Astrocyte of the spinal cord (primary cell): ENCODE measurements at places on chromosomes 2 and 18.

GRCh38 chr2:218032336-218033171 is 29.8 kb upstream of the TNS1 start:
- DNase-seq: no peak

- DNase-seq: no peak
Measured at GRCh38 chr2:212640428-212640827, 101.8 kb upstream of the ERBB4 start.

- no peak for DNase-seq
Measured at GRCh38 chr2:118121986-118122524, 33.8 kb downstream of the INSIG2 start.

DNA sequence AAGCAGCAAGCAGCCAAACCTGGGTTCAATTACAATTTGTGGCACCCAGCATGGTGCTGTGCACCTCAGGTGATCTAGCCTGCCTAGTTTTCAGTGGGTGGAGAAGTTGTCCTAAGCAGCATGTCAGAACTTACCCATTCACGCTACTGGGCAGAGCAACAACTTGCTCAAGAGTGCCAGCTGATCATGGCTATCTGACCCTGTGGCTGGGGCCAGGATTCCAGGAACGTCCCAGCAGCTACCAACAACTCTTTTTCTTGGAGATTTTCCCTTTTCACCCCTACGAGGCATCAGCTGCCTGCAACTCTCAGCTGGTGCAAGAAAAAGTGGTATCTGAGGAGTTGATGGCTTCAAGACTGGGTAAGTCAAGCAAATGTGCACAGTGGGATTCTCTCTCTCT is 83.5 kb downstream of the SH3YL1 start:
- DNase-seq: no peak

DNA sequence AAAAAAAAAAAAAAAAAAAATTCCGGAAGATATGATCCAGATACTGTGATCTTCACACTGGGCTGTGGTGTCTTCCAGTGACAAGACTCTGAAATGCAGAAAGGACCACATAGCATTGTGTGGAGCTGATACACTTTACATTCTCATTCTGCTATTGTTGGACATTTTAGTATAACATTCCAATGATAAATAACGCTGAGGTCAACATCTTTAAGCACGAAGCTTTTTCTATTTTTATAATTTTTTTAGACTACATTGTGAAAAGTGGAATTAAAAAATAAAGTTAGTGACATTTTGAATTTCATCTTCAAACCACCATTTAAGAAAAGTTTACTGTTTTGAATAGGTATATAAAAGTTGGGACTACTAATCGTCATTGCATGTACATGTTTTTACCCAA is 62.7 kb downstream of the CDCA7 start:
- no peak for DNase-seq

DNA sequence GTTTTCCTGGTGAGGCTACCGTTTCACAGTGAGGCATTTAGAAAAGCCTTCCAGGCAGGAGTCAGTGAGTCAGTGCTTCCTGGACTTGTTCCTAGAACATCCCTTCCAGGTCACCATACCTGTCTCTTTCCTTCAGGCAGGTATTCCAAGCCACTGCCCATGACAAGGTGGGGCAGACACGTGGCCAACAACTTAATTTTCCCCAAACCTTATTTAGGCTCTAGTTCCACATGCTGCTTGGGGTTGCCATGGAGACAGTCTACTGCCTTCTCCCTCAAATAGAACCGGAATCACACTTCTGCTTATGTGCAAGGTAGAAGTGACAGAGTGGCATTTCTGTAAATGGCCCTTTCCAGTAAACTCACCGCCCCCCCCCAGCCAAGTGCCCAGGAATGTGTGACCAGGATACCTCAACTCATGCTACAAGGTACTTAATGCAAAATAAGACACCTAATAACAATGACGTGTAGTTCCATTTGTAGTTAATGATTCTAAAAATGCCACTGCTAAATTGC is 258.3 kb downstream of the PRKCE start:
- peak; percentile 27 for DNase-seq

DNA sequence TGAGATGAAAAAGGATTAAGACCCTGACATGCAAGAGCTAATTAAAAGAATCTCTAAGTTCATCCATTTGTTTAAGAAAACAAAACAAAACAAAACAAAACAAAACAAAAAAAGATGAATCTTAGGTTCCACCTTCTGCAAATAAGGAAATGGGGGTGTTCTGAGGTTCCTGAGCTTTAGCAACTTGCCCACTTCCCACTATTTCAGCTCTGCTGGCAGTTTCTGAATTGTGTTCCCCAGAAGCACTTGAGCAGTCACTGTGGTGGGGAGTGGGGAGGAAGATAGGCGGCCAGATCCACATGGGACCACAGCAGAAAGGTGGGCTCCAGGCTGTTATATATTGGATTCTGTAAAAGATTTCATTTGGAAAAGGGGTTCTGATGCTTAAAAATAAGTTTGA is 20.3 kb downstream of the INO80C start:
- DNase-seq: no peak

DNA sequence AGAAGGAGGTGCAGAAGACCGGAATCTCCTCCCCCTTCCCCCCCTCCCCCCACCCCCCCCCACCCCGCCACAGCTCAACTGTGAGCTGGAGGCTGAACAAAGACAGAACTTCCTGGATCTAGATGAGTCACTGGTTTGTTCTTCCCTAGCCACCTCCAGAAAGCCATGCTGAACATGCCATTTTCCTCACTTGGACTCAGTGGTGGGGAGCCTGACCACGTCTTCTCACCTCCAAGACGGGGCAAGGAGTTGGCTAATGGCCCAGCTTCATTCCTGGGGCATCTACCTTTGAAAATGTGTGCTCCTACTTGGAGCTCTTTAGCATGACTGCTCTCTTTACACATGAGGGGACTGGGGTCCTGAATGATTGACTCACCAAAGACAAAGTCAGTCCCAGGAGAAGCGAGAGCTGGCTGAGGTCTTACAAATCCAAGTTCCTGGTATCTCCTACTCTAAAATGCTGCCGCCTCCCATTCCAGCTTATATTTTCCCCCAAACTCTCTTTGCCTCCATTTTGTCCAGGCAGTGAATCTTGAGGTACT is 22.6 kb upstream of the FZD5 start:
- peak; percentile 75 for DNase-seq

DNA sequence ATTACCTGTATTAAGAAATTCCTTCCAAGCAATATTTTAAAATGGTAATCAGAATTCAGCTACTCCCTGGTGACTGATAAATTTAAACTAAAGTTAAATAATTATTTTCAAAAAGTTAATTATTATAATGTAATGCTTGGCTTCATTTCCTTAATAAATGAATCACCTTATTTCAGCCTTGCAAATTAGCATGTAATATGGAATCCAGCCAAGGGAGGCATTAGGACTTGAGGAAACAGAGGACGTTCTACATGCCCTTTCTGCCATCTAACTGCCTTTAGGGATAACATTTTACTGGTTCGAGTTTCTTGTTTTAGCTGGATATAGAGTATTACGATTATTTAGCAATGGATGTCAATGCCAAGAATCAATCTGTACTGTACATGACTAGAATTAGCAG is 636.3 kb downstream of the TSN start:
- no peak for DNase-seq

DNA sequence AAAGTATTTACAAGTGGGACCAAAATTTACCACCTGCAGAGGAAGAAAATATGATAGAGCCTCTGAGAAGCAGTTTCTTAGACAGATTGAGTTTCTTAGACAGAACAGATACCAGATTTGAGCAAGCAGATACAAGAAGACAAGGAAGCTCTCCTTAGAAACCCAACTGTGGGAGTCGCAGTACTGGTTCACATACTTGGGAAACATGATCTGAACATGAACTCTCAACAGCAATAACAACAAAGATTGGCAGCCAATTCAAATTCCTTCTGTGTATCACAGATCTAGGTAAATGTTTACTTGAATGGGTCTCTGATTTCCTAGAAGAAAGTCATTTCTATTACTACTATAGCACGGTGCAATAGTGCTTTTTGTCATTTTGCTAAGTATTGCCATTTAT is 82.1 kb downstream of the OLA1 start:
- no peak for DNase-seq

DNA sequence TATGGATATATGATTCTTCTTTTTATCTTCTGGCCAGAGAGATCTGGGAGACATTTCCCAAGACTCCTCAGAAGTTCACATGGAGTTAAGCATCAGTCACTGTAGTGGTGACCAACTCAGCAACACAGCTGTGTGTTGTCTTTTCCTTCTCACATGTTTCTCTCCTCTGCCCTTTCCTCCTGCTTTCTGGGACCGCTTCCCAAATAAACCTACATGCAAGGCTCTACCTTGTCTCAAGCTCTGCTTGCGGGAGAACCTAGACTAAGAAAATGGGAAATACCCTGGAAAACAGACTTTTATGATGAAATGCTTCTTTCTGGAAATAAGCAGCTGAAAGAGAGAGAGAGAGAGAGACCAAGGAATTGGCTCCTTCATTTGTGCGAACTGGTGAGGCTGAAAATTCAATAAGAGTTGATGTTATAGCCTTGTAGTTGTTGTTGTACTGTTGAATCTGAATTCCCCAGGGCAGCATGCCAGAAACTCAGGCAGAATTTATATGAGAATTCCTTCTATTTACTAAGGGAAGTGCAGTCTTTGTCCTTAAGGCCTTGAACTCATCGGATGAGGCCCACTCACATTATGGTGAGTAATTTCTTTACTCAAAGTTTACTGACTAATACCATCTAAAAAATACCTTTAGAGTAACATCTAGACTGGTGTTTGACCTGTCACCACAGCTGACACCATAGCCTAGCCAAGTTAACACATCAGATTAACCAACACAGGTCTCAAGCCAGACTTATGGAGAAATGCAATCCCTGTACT is 22.7 kb upstream of the DSC1 start:
- DNase-seq: peak; percentile 15

GRCh38 chr2:177885828-177886466 is 186.6 kb downstream of the PDE11A start:
- DNase-seq: no peak

DNA sequence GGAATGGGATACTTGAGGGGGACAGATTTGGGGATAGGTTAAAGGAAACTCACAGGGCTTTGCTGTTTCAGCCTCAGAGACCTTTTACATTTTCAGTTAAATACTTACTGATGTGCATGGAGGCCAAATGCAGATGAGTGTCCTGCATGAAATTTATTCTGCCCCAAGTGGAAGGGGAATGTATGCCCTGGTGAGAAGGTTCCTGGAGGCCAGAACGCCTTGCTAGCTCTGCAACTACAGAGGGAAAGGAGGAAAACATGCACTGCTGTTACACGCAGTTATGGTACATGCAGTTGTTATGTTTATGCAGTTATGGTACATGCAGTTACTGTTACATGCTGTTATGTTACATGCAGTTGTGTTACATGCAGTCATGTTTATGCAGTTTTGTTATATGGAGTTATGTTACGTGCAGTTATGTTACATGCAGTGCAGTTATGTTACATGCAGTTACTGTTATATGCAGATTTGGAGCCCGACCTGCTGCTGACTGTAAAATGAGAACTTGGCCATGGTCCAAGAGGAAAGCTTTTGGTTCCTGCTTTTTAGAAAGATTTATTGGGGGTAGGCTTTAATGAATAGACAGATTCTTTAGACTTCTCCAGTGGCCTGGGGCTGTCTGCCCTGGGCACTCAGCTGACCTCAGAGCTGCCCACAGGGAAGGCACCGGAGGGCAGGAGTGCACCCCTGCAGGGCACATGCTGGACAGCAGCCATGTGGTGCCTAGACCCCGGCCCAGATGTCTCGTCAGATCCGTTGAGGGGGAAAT is 84.1 kb downstream of the LDLRAD4 start:
- no peak for DNase-seq

DNA sequence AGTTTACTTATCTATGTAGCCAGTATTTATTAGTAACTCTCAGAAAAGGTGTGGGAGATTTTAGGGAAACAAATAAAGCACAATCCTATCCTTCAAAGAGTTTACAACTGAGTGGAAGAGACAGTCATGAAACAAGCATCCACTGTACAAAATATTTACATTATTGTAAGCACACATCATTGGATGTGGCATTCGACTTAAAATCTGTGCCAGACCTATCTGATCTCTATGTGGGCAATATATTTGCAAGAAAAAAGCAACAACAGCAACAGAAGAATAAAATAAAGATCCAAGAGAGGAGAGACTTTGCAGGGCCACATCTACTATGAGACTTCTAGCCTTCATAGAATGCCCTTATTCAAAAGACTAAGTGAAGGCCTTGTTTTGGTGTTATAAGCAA is 882.1 kb upstream of the PIK3C3 start:
- no peak for DNase-seq

GRCh38 chr2:98514879-98515249 is 70.2 kb downstream of the INPP4A start:
- DNase-seq: no peak

GRCh38 chr2:168212866-168213265 is 34.5 kb downstream of the STK39 start:
- no peak for DNase-seq

GRCh38 chr2:40841856-40842255 is 390.0 kb upstream of the SLC8A1 start:
- DNase-seq: no peak

DNA sequence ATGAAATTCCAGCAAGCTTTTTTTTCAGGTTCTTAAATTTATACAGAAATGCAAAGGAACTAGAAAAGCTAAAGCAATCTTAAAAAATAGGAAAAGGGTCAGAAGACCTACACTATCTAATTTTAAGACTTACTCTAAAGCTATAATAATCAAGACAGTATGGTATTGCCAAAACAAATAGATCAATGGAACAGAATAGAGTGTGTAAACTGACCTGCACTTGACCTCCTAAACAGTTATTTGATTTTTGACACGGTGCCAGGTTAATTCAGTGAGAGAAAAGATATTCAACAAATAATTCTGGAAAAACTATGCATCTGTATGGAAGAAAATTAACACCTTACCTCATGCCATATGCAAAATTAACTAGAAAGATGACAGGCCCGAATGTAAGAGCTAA is 73.6 kb downstream of the OLA1 start:
- DNase-seq: no peak

- peak; percentile 61 for DNase-seq
Measured at GRCh38 chr18:61991201-61991600, 98.4 kb upstream of the RNF152 start.

DNA sequence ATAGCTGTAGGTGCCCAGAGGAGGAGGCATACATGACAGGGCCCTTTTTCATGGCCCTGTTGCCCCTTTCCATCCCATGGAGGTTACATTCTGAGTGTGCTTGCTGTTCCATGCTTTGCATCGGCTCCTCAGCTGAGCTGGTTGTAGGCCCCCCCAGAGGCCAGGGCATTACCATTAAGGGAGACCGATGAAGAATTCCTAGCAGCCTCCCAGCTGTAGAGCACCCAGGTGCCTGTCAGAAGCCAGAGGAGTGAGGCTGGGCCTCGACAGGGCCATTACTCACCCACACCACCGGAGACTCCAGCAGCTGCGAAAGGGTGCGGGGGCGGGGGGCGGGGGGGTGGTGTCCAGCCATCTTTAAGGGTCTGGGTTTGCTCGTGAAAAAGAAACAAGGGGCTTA is 72.2 kb downstream of the GALNT14 start:
- DNase-seq: no peak

DNA sequence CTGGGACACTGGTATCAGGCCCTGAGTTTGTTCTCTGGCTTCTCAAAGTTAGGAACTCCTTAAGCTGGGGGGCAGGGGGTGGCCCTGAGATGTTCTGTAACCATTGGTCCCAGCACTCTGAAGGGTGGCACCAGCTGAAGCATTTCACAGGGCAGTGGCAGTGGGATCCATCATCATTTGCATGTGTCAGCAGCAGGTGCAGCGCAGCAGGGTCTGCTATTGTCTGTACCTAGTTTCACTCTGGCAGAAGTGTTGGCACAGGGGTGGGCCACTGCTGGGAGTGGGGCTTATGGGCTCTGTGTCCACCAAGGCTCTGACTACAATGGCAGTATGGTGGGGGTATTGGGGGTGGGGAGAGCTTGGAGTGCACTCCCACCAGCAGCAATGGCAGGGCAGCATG is 460.4 kb upstream of the ZNF804A start:
- no peak for DNase-seq

GRCh38 chr2:54936766-54937165 is 113.5 kb downstream of the RTN4 start:
- DNase-seq: no peak
